ENCODE measurements at places on chromosomes 2 and 18.

- DNase-seq = no peak
Observed at GRCh38 chr18:74589021-74589420, 8.6 kb upstream of the ZNF407 start.

DNA sequence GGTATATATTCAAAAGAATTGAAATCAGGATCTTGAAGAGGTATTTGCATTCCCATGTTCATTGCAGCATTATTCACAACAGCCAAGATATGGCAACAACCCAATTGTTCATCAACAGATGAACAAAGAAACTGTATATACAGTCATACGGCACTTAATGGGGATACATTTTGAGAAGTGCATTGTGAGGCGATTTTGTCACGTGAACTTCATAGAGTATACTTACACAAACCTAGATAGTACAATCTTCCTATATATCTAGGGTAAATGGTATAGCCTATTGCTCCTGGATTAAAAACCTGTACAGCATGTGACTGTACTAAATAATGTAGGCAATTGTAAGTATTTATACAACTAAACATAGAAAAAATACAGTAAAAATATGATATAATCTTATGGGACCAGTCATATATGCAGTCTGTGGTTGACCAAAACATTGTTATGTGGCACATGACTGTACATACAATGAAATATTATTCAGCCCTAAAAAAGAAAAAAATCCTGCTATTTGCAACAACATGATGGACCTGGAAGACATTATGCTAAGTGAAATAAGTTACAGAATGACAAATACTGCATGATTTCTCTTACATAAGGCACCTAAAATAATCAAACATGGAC lies 9.2 kb upstream of the BBS5 start:
- no peak for DNase-seq

- DNase-seq = no peak
Observed at GRCh38 chr2:231160701-231161100, 35.9 kb upstream of the HTR2B start.

- DNase-seq = no peak
Observed at GRCh38 chr18:60391571-60392226, 19.1 kb upstream of the MC4R start.
